ENCODE measurements at places on chromosomes 2 and 18. TPM values are rescaled to one million over a fixed set of nuclear protein-coding genes. Genes with fewer than 3 reads are reported as not detected.

The IL37 gene
- polyA plus RNA-seq: not detected

The MBD5 gene
- polyA plus RNA-seq: 12.8 TPM

The GKN2 gene
- polyA plus RNA-seq: not detected

The ZAP70 gene
- polyA plus RNA-seq: 133 TPM

The REEP1 gene
- not detected for polyA plus RNA-seq

DNA sequence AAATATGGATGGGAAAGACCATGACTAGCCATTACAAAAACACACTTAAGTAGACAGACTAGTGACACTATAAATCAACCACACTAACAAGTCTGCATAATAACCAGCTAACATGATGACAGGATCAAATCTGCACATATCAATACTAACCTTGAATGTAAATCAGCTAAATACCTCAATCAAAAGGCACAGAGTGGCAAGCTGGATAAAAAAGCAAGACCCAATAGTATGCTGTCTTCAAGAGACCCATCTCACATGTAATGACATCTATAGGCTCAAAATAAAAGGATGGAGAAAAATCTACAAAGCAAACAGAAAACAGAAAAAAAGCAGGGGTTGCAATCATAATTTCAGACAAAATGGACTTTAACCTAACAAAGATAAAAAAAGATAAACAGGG lies 16.3 kb downstream of the PFN4 start:
- no peak for DNase-seq

DNA sequence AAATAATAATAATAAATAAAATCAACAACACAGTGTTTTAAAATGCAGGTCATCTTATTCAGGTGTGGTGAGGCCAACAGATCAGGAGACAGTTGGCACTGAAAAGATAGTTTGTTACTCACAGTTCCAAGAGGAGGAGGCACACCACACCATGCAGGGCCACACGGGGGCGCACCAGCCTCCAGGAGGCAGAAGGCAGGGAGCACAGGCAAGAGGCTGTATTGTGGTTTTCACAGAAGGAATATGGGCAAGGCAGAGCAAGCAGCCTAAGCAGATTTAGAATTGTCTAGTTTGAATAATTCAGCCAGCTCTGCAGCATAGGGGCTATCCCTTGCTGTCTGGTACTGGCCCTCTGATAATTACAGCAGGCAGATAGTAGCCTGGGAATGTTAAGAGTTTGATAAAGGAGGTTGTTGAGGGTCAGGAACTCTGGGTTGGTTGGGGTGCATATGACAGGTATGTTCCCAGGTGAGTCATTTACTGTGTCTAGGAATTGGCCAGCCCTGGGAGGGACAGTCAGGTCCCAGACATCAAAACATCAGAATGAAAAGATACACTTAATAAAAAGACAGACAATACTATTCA lies 31.3 kb downstream of the KIAA2012 start:
- DNase-seq: no peak

GRCh38 chr18:21908711-21909110 lies 168.1 kb downstream of the MIB1 start:
- no peak for DNase-seq

GRCh38 chr2:241849616-241850543 lies 8.8 kb downstream of the PDCD1 start:
- DNase-seq: no peak

DNA sequence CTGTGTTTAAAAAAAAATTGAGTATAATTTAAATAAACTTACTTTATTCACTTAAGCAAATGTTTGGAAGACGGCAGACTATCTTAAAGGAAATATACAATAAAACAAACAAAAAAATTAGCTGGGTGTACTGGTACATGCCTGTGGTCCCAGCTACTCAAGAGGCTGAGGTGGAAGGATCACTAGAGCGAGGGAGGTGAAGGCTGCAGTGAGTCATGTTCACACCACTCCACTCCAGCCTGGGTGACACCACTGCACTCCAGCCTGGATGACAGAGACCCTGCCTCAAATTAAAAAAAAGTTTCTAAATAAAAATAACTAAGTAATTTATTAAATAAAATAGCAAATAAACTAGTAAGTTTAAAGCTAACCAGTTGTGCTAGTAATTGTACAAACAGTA lies 7.5 kb downstream of the PUM2 start:
- no peak for DNase-seq

GRCh38 chr2:131058214-131058843 lies 34.9 kb downstream of the FAM168B start:
- no peak for DNase-seq

- no peak for DNase-seq
These were observed 225.1 kb upstream of the TMEFF2 start for GRCh38 chr2:192419786-192420185.

GRCh38 chr2:126910637-126911036 lies 11.9 kb downstream of the TEX51 start:
- no peak for DNase-seq

Measured in CD4-positive, CD25-positive, alpha-beta regulatory T cell (primary cell).